Stimulated activated CD4-positive, alpha-beta T cell treated with anti-CD3 and anti-CD28 coated beads, Interleukin-1b, Interleukin-23, amount 100 ng/mL, for 48 hours (primary cell): ENCODE measurements at places on chromosomes 7 and 10.

DNA sequence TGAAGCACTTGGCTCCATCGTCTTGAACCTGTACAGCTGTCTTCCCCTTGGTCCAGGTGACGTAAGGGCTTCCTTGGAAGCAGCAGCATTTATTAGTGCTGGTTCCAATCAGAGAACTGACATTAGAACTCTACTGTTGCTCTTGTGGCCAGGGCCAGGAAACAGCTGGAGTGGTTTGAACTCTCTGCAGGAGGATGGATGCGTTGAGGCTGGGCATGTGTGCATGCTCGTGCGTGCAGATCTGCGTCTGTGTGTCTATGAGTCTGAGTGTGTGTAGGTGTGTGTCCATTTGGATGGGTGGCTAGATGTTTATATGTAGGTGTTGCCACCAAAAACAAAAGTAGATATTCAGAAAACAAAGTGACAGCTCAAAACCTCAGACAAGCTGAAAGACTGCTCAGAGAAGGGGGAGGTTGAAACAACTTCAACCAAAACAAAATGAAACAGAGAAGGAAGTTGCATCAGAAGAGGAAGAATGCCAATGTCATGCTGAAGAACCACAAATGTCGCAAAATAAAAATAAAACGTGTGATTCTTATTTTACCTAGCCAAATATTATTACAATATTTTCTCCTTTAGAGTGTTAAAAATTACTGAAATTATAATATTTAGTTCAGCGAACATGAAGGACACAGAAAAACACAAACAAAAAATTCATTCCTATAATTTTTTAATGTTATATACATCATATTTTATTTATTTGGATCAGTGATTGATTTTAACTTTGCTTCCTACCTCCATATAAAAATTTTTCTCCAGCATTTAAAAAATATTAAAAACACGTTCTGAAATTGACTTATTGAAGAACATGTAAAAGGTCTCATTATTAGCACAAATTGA lies 96.1 kb upstream of the MKLN1 start:
- peak; percentile 73 for DNase-seq

- peak; percentile 76 for DNase-seq
Measured at GRCh38 chr10:31745612-31746376, 182.8 kb downstream of the ARHGAP12 start.

DNA sequence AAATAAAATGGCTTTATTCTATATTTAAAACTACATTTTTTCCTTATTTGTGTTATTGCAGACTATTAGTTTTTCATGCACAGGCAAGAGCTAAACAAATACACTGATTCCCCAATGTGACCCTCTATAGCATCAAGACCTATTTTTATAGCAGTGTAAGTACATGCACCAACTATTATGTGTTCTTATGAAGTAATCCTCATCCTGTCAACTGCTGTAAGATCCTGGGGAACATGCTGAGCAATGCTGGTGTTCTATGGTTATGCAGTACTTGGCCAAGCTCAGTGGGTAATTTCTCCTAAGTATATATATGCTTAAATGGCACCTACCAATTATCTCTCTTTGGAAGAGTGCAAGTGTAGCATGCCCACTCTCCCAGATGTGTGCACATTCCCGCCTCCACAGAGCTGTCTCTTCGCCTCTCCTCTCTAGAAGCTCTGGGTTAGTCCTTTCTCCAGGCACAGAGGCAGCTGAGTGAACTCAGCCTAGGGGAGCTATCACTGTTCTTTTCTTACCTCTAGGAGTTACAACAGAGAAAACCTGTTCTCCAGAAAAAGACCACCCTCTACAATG lies 428.8 kb downstream of the KCNMA1 start:
- DNase-seq = no peak

- no peak for DNase-seq
Measured at GRCh38 chr10:28558186-28558585, 25.3 kb downstream of the WAC start.

DNA sequence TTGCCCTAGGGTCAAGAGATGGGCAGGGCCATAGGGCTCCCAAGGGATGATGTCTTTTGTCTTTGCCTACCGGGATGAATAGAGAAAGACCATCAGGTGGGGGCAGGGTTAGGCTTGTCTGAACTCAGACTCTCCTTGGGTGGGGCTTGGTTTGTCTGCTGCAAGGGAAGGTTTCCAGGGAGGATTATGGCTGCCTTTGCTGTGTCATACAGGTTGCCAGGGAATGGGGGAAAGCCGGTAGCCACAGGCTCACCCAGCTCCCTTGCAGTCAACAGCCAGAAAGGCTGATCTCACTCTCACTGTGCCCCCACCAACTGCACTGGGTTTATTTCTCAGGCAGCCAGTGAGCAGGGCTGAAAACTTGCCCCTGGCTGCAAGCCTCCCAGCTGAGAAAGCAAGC lies 253.2 kb downstream of the POLR1F start:
- no peak for DNase-seq

GRCh38 chr7:93171606-93172226 lies 23.5 kb upstream of the SAMD9L start:
- no peak for DNase-seq

DNA sequence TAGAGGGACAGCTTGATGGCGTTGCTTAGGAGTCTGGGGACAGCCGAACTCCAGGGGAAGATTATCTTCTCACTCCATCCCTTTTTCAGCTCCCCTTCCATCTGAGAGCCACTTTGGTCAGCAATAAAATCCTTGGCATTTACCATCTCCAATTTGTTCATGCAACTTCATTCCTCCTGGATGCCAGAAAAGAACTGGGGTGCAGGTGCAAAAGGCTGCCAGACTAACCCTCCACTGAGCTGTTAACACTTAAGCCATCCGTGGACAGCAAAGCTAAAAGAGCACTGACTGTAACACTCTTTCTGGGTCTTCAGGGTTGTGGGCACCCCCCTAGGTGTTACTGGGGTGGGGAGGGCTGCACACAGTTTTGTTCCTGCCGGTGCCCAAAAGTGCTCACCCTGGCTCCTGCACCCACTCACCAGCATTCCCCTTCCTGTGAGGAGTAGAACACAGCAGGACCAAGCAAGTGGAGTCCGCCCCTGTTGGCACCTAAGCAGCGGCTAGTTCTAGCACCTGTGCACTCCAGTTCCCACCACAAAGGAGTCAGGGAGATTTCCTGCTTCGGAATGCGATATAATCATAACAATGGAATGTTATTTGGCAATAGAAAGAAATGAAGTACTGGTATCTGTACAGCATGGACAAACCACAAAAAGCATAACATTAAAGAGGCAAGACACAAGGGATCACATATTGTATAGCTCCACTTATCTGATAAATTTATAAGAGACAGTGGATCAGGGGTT lies 95.1 kb downstream of the NPY start:
- DNase-seq = no peak

DNA sequence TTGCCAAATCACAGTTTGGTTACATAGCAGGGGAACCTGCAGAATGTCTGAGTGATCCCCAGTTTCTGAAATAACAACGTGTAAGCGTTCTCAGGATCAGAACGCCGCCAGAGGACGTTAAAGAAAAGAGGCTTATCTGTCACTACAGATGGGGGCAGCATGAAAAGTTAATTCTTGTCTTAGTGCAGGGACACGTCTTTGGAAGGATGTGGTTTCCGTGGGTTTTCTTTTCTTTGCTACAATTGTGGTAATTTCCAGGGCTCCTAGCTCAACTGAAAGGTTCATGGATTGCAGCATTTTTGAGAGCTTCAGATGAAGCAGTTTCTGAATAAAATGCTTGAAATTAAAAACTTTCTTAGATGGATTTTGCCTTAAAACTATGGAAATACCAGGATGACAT lies 106.6 kb downstream of the PRKCQ start:
- DNase-seq = peak; percentile 41

GRCh38 chr10:43892062-43892770 lies 243.5 kb upstream of the ZNF32 start:
- no peak for DNase-seq

DNA sequence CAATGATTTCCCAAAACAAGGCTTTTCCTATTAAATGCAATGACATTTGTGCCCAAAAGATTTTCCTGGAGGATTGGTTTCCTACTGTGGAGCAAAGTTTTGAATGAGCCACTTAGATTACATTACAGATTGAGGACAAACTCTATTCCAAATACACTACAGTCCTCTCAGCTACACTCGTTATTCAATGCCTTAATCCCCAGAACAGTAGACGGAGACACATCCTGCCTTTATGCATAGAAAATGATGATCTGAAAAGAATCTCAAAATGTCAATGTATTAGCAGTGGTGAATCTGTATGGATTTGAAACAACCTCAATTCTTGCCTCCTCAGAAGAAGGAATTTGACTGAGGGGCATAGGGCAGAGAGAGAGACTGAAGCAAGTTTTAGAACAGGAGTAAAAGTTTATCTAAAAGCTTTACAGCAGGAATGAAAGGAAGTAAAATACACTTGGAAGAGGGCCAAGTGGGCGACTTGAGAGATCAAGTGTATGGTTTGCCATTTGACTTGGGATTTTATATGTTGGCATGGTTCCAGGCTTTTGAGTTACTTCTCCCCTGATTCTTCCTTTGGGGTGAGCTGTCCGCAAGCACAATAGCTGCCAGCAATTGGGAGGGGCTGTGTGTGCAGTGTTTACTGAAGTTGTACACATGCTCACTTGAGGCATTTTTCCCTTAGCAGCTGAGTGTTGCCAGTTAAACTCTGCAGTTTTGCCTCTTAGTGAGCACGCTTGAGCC lies 891.9 kb upstream of the MBL2 start:
- DNase-seq = no peak

DNA sequence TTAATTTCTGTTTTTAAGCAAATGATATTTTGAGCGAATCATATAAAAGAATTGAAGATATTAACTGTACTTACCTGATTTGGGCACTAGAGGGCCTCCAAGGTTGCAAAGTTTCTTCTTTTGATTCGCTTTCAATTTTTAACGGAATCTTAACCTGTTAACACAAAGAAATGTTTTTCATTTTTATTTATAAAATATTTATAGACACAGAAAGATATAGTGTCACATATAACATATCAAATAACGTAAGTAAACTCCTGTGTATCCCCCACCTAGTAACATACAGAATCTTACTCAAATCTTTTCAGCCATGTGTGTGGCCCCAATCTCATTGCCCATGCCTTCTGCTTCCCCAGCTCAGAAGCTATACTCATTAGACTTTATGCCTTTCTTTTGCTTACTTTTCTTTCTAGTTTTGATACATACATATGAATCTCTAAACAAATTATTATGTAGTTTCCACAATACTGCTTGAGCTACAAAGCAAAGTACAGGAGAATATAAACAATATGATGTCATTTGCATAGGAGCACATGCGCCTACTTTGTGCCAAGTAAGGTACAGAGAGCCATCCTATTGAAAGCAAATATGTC lies 49.5 kb upstream of the ZPBP start:
- DNase-seq = no peak

GRCh38 chr10:60021361-60021760 lies 115.0 kb upstream of the CCDC6 start:
- DNase-seq = no peak

DNA sequence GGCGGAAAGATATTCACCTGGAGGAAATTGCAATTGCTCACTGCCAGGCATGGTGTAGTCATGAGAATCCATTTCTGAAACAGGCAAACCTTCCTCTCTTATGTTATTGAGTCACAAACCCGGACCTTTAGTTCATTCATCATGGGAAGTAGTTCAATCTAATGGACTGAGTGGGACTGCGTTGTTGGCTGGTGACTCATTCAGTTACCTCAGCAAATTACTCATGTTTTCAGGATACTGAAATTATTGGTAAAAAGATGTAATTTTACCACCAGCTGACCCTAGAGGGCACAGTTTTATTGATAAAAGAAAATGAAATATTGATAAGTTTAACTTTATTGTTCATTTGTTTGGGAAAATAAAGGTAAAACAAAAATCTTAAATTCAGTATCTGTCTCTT lies 1194.4 kb upstream of the SORCS1 start:
- no peak for DNase-seq

GRCh38 chr10:122519144-122519543 lies 41.4 kb upstream of the DMBT1 start:
- no peak for DNase-seq

- no peak for DNase-seq
Measured at GRCh38 chr7:105596866-105597265, 15.6 kb upstream of the EFCAB10 start.

- no peak for DNase-seq
Measured at GRCh38 chr10:71968553-71969474, 4.6 kb downstream of the CHST3 start.

DNA sequence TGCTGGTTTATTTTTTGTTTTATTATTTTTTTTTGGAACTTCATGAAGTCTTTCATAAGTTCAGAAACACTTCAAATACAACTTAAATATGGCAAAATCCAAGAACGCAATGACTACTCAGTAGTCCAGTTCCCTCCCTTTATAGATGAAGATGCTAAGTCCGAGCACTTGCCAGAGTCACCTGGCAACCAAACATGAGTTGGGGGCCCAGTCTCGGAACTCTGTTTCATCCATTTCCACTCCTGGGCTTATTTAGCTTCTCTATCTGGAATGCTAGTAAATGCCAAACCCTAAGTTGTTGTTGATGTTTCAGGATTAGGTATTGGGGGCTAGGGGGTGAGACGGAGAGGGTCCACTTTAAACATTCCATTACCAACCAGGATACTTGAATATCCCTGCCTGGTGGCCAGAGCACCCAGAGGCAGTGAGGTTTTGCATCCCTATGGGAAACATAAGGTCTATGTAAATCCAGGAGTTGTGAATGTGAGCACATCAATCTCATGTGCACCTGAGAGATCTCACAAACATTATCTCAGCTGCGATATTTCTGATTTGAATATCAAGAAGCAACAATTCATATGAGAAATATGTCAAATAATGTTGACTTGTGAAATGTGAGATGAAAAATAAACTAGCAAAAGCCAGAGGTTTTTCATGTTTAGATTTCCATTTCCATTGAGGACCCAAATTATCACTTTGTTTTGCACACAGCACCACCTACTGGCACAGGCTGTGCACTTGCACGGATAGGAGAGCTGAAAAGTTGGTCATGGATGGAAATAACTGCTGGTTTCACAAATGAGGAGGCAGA lies 129.3 kb downstream of the PKD1L1 start:
- DNase-seq = peak; percentile 25

- no peak for DNase-seq
Measured at GRCh38 chr7:35657125-35657524, 37.8 kb downstream of the HERPUD2 start.

DNA sequence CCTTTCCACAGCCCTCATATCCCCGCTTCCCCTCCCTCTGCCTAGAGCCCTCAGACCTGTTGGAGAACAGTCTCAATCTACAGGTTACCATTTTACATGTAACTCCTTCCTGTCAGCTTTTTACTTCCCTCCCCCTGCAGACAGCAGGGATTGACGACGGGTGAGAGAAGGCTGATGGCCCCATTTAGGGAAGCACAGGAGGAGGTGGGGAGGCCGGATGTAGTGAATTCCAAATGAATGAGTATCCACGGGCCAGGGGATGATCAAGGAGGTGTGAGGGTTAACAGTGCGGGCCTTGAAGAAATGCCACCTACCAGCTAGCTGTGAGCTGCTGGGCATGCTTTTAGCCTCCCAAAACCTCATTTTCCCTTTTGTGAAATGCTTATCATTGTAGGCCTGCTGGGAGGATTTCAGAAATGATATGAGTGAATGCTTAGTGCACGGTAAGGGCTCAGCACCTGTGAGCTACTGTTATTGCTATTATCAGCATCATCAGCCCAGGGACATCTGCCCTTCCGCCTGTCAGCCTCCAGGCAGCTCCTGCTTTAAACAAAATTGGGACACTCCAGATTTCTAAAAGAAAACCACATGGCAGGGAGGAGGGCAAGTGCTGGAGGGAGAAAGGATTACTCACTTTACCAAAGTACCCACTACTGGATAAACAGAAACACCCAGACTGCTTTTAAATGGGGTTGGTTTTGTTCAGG lies 6.5 kb upstream of the NANOS1 start:
- no peak for DNase-seq

GRCh38 chr10:129057856-129058663 lies 409.0 kb upstream of the MGMT start:
- DNase-seq = peak; percentile 37

- DNase-seq = peak; percentile 70
Measured at GRCh38 chr10:4344492-4344994, 481.5 kb upstream of the AKR1E2 start.
